ENCODE measurements at places on chromosomes 6 and 20.
A peak's percentile ranks its signal among the peaks of the same experiment; 100 is the strongest.

- no peak for DNase-seq
Measured at GRCh38 chr6:53464483-53464882, 80.4 kb downstream of the GCLC start.

DNA sequence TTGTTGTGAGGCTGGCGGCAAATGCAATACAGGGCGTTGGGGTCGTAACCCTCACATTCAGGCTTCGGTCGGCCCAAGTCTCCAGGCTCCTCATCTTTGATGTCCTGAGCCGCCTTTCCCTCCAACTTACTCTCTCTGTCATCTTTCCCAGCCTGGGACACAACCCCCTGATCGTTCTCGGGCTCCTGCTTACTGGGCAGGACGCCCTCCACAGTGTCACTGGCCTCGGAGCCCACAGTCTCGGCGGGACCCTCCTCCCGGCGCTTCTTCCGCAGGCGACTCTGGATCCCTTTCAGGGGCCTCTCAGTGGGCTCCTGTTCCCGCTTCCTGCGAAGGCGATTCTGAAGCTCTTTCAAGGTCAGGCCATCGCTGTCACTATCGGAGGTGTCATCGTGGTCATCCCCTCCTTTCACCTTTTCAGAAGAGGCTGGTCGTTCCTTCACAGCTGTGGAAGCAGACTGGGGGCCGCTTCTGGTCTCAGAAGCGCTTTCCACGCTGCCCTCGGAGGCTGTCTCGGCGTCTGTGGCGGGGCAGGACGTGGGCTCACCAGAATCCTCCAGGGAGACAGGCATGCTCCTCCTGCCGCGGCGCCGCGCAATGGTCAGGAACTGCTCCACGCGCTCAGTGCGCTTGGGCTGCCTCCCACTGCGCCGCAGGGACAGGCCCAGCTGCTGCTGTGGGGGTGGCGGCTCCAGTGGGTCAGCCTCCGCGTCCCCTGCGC is 15.4 kb downstream of the DIDO1 start:
- DNase-seq, result no peak

- no peak for DNase-seq
Measured at GRCh38 chr6:147561726-147562125, 53.2 kb downstream of the SAMD5 start.

DNA sequence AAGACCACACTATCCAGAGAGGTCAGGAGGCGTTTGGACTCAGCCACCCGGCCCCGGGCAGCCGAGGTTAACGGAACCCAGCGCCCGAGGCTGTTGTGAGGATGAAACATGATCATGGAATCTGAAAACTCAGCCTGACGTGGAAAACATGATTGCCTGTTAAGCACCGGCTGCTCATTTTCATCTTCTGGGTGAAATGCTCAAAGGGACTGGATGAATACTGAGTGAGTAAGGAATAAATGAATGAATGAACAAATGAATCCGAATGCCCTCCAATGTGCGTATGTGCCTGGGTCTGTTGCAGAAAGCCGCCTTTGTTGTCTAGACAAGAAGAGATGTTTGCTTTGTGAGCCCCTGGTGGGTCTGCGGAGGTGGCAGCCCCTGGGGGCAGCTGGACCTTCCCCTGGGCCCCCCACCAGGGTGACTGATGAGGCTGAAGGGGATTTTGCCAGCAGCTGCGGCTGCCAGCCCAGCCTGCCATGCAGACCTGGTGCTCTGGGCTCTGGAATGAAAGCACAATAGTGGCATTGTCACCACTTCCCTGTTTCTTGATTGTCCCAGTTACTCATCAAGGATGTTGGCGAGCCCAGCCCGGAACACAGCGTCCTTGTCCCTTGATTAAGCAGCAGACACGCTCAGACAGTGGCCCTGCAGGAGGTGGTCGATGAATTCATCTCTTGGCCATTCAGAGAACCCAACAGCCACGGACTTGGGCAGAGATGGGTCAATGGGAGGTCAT is 211.1 kb downstream of the ANKRD60 start:
- DNase-seq, result peak; percentile 98

- no peak for DNase-seq
Measured at GRCh38 chr6:138402838-138403187, 1.2 kb upstream of the HEBP2 start.

DNA sequence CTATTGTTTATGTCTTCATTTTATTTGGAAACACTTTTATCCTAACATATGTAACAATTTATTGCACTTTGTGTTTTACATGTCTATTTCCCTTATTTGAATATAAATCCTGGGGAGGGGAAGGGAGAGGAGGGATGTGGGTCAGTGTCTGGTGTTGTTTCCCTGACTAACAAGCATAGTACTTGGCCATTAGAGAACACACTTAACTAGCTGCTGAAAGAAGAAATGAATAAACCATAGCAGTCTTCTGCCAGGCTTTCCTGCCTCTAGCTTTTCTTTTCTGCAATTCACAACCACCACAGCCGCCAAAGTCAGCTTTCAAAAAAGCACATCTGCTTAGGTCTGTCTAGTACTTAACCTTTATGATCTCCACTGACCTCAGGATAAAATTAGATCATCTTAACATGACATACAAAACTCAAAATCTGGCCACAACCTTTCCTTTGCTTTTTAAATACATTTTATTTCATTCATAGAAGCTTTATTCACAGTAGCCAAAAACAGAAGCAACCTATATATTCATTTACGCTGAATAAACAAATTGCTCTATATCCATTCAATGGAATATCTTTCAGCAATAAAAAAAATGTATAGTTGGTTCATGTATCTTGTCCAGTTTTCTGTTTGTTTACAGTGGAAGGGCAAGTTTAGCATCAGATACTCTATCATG is 16.3 kb downstream of the PDSS2 start:
- no peak for DNase-seq

- DNase-seq, result no peak
Measured at GRCh38 chr6:17454316-17455005, 61.1 kb downstream of the CAP2 start.

DNA sequence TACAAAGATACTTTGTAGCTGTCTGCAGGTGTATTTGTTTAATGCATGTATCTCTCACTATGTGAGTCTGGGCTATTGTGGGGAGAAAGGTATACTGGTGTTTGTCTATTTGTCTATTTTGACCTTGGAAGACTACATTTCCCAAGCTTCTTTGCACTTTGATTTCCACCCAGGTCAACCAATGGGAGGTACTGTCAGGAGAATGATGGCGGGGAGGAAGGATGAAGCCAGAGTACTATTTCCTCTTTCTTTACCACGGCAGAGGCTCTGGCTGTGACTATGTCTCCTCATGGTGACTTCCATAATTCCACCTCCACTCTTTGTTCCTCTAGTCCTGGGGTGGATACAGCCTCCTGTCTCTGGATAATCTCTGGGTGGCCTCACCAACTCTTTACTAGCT is 23.1 kb downstream of the LBP start:
- DNase-seq, result peak; percentile 16

- peak; percentile 51 for DNase-seq
Measured at GRCh38 chr6:54981647-54982046, 135.1 kb downstream of the FAM83B start.

DNA sequence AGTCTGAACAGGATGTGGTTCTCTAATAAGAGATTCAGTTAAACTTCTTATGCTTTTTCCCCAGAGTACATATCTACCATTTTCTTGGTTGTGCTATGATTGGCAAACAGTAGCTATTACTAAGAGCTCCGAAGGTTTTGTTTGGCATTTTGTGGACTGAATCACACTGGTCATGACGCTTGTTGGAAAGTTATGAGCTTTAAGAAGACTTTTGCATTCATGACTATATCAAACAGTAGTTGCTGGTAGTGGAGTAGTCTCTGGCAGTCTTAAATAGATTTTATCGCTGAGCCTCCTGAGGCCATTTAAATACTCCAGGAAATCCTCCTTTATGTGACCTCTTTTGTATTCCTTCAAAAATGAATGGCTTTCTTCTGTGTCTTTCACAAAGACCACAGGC is 40.8 kb downstream of the CCDC170 start:
- DNase-seq, result no peak

DNA sequence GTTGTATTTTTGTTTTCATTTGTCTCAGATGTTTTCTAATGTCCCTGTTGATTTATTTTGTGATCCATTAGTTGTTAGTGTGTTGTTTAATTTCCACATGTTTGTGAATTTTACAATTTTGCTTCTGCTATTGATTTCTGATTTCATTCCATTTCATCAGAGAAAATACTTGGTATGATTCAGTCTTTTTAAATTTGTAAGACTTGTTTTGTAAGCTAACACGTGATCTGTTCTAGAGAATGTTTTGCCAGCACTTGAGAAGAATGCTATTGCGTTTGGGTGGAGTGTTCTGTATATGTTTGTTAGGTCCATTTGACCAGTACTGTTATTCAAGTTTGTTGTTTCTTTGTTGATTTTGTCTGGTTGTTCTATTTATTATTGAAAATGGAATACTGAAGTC is 53.9 kb downstream of the KIZ start:
- DNase-seq, result no peak

- DNase-seq, result no peak
Measured at GRCh38 chr6:170201361-170201760, 89.5 kb downstream of the DLL1 start.
